Anterior cingulate cortex (tissue), 58 donors: ENCODE measurements at places on chromosomes 12 and 14.

GRCh38 chr14:54202288-54202687 lies 194.5 kb upstream of the CDKN3 start:
- DNase-seq: no peak

DNA sequence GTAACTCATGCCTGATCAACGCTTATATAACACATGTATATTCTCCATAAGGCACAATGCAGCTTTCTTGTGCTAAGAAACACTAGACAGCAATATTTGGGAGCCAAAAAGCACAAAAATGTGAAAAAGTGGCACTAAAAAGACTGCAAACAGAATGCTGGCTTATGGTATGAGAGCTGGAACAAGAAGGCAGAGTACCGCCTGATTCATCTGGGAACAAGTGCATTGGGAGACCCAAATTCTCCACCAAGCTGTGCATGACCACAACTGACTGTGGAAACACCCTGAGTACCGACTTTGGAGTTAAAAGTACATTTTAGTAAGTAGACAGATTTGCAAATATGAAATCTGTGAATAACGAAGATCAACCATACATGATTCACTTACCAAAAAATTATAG lies 25.1 kb downstream of the E2F7 start:
- DNase-seq: no peak

DNA sequence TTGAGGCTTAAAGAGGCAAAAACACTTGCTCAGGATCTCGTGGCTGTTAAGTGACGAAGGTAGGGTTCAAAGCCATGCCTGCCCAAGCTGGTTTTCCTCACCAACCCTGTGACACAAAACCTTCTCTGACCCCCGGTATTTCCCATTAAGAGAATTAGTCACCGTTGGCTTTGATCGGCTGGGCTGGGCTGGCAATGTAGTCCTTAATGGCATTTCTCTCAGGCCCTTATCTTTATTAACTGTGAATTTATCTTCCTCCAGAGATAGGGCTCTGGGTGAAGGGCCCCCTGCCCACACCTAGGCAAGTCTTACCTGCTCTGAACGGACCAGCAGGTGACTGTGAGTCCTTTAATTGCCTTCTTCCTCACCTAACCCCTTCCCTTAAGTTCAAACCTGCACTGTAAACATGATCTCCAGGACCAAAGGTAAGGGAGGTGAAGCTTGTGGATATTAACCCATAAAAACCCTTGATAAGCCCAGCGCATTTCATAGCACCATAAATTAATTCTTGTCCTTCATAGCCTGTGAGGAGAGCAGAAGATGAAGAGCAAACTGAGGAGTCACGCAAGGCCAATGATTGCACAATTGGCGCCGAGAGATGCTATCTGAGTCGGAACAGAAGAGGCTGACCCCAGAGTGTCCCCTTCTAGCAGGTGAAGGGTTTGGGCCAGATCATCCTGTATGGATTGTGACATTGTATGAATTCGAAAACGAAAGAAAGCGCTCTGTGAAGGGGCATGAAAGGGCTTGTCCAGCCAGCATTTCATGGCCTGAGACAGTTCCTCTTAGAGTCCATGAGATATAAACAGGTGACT lies 790.8 kb upstream of the TBX3 start:
- no peak for DNase-seq

DNA sequence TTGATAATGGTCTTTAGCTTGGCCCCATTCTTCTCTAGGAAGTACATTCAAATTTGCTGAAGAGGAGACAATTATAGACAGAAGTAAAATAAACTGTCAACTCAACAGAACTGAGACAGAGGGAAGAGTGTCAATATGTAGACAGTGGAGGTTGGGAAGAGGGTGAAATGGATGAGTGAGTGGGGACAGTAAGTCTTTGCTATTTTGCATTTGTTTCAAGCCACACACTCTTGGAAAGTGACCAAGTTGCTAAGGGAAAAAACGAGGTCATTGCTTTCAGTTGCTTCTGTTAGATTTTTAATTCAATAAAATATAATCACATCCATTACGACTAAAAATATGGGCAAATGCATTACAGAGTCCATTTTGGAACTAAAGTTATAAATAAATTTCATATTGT lies 47.8 kb downstream of the BTBD7 start:
- DNase-seq: no peak

GRCh38 chr12:1290716-1291115 lies 299.7 kb downstream of the ERC1 start:
- DNase-seq: no peak

- DNase-seq: no peak
These were observed 75.2 kb downstream of the TMEM121 start for GRCh38 chr14:105601360-105602242.

DNA sequence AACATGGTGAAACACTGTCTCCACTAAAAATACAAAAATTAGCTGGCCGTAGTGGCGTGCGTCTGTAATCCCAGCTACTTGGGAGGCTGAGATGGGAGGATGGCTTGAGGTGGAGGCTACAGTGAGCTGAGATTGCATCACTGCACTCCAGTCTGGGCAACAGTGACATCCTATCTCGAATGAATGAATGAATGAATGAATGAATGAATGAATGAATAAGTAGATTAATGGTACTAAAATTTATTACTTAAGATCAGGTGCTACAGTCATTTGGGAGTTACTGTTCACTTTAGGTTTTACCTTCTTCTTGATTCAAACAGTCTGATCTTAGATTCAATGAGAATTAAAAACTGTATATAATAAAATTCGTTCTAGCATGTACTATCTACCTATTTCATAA lies 31.6 kb upstream of the WDR89 start:
- DNase-seq: no peak

DNA sequence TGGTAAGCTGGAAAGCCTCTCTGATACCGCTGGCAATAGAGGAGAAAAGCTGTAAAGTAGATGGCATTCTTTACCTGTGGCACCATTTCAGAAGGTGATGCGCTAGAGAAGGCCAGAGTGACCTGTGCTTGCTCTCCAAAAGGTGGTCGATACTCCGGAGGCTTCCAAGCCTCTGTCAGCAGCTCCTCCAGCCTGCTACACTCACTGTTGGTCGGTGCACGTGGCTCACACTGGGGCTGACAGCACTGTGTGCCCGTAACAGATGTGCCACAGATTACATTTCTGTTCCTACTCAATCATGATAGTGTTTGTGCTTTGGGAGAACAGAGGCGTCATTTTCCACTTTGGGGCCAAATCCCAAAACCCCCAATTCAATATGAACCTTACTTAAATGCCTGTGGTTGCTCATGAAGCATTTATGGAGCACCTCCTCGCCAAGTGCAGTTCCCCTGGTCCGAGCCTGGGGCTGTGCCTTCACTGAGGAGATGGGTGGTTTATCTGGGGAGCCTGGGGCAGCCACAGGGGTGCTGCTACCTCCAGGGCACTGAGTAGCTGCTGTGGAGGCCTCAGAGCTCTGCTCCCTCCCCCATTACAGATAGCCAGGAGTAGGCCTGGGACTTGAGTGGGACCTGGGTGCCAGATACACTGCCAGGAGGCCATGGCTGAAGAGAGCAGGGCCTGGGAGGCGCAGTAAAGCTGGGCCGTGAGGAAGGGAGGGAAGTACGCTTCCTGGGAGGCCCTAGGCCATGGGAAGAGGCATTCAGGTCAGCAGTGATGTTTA lies 26.8 kb downstream of the CCNK start:
- DNase-seq: no peak

DNA sequence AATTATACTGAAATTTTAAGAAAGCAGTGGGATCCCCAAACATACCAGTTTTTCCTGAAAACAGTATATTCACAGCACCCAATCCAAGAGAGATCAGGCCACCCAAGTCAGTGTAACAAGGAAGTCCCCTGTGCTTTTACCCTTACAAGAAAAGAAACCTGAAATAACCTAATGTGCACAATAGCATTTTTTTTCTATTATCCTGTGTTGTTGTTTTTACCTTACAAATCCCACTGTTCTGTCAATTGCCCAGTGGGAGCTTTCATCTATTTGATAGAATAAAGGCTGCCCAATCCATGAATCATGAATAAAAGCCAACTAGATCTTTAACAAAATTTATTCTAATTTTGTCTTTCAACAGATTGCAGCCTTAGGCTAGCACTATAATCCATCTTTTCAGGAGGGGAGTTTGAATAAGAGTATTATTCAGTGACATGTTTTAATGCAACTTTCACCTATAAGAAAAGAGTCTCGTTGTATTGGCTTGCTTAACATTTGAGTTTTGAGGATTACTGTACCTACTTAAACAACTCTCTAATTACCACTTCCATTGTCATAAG lies 457.4 kb downstream of the TRHDE start:
- no peak for DNase-seq

- DNase-seq: no peak
These were observed 118.8 kb downstream of the FOXN3 start for GRCh38 chr14:89298056-89298834.

DNA sequence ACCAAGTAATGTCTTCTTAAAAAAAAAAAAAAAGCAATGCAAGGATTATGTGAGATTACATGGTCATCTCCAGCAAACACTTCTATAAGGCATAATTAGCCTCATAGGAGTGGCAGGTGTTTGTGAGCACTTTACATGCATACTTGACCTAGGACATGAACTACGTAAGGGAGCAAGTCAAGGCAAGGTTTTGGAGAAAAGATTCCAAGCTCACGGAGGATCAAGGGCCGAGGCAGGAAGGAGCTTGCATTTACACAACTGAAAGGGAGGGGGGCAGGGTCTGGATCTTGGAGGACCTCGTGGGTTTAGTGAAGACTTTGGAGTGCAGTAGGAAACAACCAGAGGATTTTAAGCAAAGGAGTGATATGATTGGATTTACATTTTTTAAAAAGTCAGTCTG lies 112.5 kb downstream of the CCER1 start:
- no peak for DNase-seq

DNA sequence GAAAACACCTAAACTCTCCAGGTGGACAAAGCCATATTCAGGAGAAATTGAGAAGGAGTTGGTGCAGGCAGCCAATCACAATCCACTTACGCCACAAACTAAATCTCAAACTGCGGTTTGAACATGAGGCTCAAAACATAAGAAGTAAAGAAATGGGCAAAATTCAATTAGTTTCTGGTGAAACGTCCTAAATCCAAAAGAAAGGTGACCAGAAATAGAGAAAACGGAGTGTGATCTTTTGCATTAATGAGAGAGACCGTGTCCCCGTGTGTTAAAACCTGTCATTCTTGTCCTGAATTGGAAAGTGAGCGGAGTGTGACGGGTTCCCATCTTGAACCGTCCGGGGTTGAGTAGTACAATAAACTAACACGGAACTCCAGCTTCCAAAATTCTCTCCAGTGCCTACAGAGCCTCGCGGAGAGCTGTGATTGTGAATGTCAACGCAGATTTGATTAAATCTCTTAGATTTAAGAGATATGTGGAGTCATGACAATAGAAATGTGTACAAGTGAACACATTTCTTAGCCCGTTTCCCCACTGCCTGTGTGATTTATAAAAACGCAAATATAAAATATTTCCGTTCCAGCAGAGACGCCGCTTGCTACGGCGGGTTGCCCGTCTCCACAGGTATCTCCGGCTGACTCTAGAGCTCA lies 595 bp upstream of the METAP2 start:
- DNase-seq: no peak

DNA sequence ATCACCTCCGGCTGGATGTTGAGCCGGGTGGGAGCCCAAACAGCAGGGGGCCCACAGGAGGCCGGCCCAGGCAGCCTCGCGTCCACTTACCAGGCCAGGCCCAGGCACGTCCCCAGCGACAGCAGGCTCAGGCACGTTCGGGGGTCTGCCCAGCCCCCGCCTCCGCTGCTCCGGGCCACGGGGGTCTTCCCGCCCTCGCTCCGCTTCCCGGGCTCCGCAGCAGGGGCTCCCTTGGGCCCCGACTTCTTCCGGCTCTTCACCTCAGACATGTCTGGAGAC lies 216 bp downstream of the IKBIP start:
- DNase-seq: no peak

- DNase-seq: no peak
These were observed 179.0 kb downstream of the SLC15A4 start for GRCh38 chr12:128644664-128645296.

- DNase-seq: no peak
These were observed 72.0 kb downstream of the C12orf56 start for GRCh38 chr12:64318605-64319004.

DNA sequence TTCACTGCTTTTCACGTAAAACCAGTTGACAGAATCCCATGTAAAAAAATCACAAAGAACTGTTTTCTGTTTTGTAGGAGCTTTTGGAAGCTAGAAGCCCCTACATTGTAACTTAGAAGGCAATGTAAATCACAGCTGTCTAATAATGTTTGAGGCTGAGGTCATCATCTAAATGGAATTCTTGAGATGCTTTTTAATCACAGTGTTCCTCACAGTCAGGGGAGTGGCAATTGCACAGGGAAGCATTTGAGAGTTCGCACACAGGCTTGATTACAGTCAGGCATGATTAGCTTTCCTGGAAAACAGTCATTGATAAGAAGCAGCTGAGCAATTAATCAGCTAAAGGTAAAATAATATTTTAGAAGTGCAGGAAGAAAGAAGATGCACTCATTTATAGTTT lies 2.9 kb downstream of the SLC17A8 start:
- no peak for DNase-seq

DNA sequence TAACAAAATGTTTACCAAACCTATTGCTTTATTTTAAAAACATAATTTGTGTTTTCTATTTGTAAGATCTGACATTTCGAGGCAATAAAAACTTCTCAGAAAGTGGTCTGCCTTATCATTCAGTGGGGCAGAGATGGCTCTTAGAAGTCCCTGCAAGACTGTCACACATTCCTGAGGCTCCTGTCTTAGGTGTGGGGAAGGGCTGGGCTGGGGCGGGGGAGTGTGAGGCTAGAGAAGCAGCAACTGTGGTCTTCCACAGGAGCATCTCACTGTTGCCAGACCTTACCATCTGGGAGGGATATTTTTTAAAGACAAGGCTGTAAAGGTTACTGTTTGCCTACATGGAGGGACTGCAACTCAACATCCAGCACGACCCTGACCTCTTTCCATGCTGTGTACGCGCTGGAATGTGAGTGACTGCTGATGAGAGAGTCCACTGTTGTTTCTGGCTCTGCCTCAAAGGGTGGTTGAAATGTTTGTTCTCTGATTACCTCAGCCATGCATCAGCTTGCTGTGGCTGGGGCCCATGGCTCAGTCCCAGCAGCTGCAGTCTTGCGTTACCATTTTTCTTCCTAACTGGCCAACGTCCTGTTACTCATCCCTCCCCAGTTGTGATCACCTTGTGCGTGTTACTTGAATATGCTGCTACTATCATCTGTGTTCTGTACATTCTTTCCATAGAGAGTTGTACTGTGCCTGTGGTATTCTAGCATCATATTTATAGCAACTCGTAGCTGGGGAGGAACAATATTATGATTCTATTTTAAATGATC lies 12.4 kb downstream of the ERG28 start:
- no peak for DNase-seq

DNA sequence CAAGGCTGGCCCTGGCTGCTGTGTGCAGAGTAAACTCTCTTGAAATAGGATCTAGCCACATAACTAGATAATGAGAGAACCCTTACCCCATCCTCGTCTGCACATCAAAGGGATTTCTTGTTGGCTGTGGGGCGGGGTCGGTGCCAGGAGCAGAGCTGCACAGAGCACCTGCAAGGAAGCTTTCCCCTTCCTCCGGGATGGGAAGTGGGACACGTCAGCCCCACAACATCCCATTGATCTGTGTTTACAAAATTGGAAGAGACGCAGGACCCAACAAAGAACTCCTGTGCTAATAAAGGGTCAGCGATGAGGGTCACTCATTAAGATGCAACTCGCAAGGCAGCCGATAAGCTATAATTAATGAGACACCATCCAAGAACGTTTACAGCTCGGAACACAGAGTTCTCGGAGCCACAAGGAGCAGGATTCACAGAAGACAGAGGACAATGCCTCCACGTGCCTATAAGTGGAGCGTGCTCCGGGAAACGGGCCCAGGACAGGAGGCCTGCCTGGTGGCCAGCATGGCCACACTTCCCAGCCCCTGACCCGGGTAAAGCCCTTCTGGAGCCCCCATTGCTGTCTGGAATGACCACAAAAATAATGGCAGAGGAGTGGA lies 171.5 kb downstream of the SLC15A4 start:
- DNase-seq: peak; percentile 47

- no peak for DNase-seq
These were observed 176.6 kb downstream of the BCL11B start for GRCh38 chr14:99095369-99095768.
